ENCODE measurements at places on chromosomes 2 and 18. TPM values are rescaled to one million over a fixed set of nuclear protein-coding genes. Genes with fewer than 3 reads are reported as not detected.

DNA sequence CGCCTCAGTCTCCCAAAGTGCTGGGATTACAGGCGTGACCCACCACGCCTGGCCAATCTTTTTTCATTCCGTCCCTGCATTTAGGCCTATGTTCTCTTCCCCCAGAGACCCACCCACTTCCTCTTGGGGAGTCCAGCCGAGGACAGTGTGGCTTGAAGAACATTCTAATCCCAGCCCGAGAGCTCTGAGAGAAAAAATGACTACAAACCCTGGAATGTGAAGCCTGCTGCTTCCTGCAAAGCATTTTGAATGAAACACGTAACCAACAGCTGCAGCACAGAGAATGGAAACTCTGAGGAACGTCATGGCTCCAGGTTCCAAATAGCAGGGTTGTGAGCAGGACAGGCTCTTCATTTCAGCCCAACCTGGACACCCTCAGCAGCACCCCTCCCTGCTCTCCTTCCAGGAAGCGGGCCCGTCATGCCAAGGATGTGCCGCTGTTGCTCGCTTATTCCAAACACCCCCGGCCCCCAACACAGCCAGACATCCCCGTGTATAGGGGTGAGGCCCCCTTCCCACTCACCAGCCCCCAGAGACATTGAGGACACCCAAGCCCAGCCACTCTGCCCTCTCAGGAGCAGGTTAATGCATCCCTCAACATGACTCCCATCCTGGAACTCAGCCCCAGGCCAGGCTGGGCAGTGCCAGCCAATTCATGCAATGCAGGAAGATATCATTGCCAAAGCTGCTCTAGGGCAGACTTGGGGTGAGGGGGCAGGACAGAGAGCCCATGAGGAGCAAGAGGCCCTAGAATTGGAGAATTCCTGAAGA is 139.8 kb downstream of the ZFP36L2 start:
- H3K4me3 ChIP-seq, result no peak overlapping the region
- no peaks in the 10 kb centered on the region for H3K27me3 ChIP-seq
- no peaks in the 10 kb centered on the region for H3K36me3 ChIP-seq
- DNase-seq, result peak; percentile 80

- peaks cover 5% of the 10 kb centered on the region for H3K4me1 ChIP-seq
- no peak overlapping the region for H3K4me3 ChIP-seq
- no peaks in the 10 kb centered on the region for H3K27me3 ChIP-seq
These were observed 168.6 kb downstream of the BCL2 start for GRCh38 chr18:63150942-63151421.

- no peak for DNase-seq
- no peak overlapping the region for H3K4me3 ChIP-seq
- H3K27ac ChIP-seq, result no peak overlapping the region
- no peaks in the 10 kb centered on the region for H3K36me3 ChIP-seq
- H3K27me3 ChIP-seq, result no peaks in the 10 kb centered on the region
- no peaks in the 10 kb centered on the region for H3K4me1 ChIP-seq
These were observed 102.4 kb downstream of the DDX1 start for GRCh38 chr2:15693926-15694588.

DNA sequence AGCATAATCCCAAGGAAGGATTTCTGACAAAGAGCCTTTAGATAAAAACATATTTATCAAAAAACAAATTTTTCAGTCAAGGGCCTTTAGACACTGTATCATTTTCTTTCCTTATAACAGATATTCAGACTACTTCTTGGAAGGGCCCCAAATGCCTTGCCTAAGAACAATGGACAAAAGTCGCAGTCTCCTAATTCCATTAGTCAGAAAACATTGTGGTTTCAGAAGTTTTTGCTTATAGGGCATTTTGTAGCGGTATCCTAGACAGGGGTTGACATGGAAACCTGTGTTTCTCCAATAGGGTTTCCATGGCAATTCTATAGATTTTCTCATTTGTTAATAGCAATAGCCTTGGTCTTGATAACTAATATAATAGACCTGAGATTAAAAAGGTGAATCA is 36.7 kb upstream of the AGPS start:
- H3K36me3 ChIP-seq, result no peaks in the 10 kb centered on the region
- H3K27ac ChIP-seq, result no peak overlapping the region
- no peaks in the 10 kb centered on the region for H3K4me1 ChIP-seq
- no peak overlapping the region for H3K4me3 ChIP-seq

DNA sequence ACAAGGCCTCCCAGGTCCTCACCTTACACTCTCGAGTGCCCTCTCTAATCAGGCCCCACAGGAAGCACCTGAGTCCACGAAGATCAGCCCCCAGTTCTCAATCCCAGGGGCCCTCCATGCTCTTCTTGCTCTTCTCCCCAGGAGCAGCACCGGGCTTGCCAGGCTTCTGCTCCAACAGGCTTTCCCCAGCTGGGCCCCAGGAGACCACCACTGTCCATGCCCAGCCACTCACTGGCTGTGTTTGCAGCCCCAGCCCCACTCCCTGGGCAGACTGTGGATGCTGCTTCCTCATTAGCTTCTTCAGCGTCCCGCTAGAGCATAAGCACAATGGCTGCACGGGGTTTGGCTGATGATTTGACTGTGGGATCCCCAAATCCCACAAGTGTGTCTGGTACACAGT is 781.9 kb downstream of the GALR1 start:
- no peaks in the 10 kb centered on the region for H3K4me1 ChIP-seq
- H3K4me3 ChIP-seq, result no peak overlapping the region
- H3K27me3 ChIP-seq, result no peaks in the 10 kb centered on the region
- no peak for DNase-seq
- no peaks in the 10 kb centered on the region for H3K36me3 ChIP-seq

DNA sequence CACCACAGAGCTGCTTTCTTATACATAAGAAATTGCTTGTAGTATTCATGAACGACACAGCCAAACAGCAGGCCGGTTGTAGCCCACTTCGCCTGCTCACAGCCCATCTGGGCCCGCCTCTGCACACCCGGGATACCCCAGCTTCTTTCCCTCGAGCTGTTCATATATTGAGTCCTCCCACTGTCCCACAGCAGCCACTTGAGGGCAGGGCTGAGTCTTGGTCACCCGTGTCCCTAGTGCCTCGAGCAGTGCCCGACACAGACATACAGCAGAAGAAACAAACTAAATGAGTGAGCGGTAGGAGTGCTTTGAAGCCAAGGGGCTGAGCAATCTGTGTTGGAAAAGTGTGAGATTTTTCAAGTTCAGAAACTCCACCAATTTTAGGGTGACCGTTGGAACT is 251.4 kb downstream of the KLHL29 start:
- no peak for DNase-seq
- H3K4me1 ChIP-seq, result peaks cover 13% of the 10 kb centered on the region
- peak overlapping the region; percentile 78 for H3K27ac ChIP-seq
- H3K27me3 ChIP-seq, result no peaks in the 10 kb centered on the region
- H3K36me3 ChIP-seq, result no peaks in the 10 kb centered on the region
- H3K4me3 ChIP-seq, result no peak overlapping the region

- DNase-seq, result no peak
- H3K4me3 ChIP-seq, result no peak overlapping the region
- no peaks in the 10 kb centered on the region for H3K27me3 ChIP-seq
- H3K36me3 ChIP-seq, result no peaks in the 10 kb centered on the region
These were observed 858.7 kb upstream of the ACVR2A start for GRCh38 chr2:146986161-146986560.

Gene GALNT13
- 16.5 TPM for total RNA-seq

- H3K4me3 ChIP-seq, result peak overlapping the region; percentile 30
- H3K36me3 ChIP-seq, result no peaks in the 10 kb centered on the region
- no peak overlapping the region for H3K27ac ChIP-seq
- no peak for DNase-seq
- H3K4me1 ChIP-seq, result no peaks in the 10 kb centered on the region
- H3K27me3 ChIP-seq, result peaks cover 3% of the 10 kb centered on the region
These were observed 601 bp downstream of the PROKR1 start for GRCh38 chr2:68643874-68644485.

GRCh38 chr2:133553838-133554408 is 14.3 kb downstream of the NCKAP5 start:
- no peak for DNase-seq
- no peak overlapping the region for H3K27ac ChIP-seq
- no peak overlapping the region for H3K4me3 ChIP-seq
- H3K36me3 ChIP-seq, result no peaks in the 10 kb centered on the region
- H3K27me3 ChIP-seq, result no peaks in the 10 kb centered on the region
- H3K4me1 ChIP-seq, result no peaks in the 10 kb centered on the region

DNA sequence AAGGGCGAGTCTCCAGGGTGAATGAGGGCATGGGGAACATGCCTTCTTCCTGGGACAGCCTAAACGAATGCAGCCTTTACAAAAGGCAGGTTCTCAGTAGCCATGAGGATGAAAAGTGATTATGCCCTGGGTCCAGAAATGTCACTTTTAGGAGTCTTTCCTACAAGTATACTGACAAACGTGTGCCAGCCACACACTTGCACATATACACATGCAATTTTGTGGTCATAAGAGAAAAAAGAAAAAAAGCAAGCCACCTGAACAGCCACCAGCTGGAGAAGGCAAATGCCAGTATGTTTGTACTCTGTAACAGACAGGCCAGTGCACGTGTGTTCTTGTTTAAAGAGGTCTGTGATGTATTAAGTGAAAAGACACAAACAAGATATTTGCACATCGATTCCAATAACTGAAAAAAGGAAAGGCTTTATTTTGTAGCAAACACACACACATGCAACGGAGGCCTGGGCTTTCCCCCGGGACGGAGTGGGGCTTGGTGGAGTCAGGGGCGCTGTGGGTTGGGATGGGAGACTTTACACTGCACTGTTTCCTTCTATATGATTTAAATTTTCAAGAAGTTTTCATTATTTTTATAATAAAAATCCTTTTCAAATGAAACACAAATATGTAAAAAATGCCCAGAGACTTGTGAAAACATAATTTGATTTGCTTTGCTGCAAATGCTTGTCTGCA is 108.4 kb downstream of the FAM210A start:
- no peak for DNase-seq
- H3K4me1 ChIP-seq, result no peaks in the 10 kb centered on the region
- H3K4me3 ChIP-seq, result no peak overlapping the region
- H3K27me3 ChIP-seq, result no peaks in the 10 kb centered on the region
- H3K36me3 ChIP-seq, result no peaks in the 10 kb centered on the region
- no peak overlapping the region for H3K27ac ChIP-seq

Gene TCF23
- 19.4 TPM for total RNA-seq
